ENCODE measurements at places on chromosomes 4 and X. TPM values are rescaled to one million over a fixed set of nuclear protein-coding genes. Genes with fewer than 3 reads are reported as not detected.
A peak's percentile ranks its signal among the peaks of the same experiment; 100 is the strongest.

DNA sequence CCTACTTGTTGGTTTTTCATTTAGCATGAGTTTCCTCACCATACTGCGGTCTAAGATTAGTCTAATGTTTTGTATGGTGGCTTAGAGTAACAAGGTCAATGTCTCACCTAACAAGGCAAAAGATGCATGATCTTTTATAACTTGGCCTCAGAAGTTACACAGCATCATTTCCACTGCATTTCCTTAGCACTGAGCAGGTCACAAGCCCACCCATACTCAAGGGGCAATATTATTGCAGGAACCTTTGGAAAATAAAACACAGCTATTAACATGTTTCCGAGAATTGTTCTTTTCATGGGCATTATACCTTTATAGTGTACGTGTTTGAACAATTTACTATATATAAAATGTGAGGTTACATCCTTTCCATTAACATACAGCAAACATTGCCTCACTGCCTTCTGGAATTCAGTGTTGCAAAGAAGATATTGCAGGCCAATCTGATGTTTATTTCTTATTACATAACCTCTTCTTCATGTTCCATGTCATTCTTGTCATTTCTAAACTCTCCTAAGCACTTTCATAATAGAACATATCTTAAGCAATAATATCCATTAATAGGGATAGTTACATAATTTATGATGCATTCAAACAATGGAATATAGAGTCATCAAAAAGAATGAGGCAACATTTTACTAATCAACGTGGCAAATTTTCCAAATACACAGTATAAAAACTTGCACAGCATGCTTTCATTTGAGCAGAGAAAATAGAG is 153.8 kb downstream of the AREG start:
- no peaks in the 10 kb centered on the region for H3K4me1 ChIP-seq
- H3K27ac ChIP-seq, result no peak overlapping the region
- no peaks in the 10 kb centered on the region for H3K27me3 ChIP-seq
- DNase-seq, result no peak

- no peaks in the 10 kb centered on the region for H3K4me1 ChIP-seq
- no peak overlapping the region for H3K27ac ChIP-seq
- no peak for DNase-seq
- H3K27me3 ChIP-seq, result no peaks in the 10 kb centered on the region
Measured at GRCh38 chr4:25904748-25905082, 9.3 kb upstream of the SMIM20 start.

- H3K36me3 ChIP-seq, result no peaks in the 10 kb centered on the region
- no peak for DNase-seq
- H3K4me3 ChIP-seq, result no peak overlapping the region
- H3K4me1 ChIP-seq, result no peaks in the 10 kb centered on the region
- no peaks in the 10 kb centered on the region for H3K27me3 ChIP-seq
- H3K27ac ChIP-seq, result no peak overlapping the region
Measured at GRCh38 chr4:128727658-128728057, 81.8 kb upstream of the JADE1 start.

DNA sequence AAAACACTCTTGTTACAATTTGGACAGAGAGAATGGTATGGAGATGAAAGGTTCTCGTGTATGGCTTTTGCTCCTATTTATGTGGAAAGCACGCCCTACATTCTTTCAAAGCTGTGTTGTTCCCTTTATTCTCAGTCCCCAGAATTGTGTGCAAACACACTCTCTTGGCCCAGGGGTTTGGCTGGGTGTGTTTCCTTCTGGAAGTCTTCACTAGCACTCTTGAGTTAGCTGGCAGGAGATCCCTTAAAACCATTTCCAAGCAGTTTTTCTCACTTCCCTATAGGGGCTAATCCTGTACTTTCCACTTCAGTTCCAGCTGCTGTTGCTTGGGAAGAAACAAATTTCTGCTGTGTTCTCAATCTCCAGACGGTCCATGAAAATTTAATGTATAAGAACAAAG is 35.1 kb downstream of the FHL1 start:
- H3K4me3 ChIP-seq, result no peak overlapping the region
- no peaks in the 10 kb centered on the region for H3K36me3 ChIP-seq
- DNase-seq, result no peak
- H3K27me3 ChIP-seq, result no peaks in the 10 kb centered on the region
- H3K27ac ChIP-seq, result peak overlapping the region; percentile 64
- peaks cover 38% of the 10 kb centered on the region for H3K4me1 ChIP-seq

DNA sequence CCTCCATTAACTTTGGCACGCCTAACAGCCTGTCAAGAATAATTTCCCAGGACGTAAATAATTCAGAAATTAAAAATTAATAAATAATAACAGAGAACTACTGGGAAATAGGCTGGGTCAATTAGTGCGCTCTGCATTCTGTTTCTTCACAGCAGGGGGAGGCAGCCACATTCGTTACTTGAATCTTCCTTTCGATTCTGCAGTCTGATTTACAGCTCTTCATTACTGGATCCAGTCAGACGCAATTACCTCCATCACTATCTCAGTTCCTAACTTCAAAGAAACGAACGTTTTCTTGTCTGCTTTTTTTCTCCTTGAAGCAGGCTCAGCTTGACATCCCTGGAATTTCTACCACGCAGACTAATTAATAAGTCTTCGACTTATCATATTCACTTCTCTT is 9.0 kb upstream of the RPL34 start:
- H3K36me3 ChIP-seq, result no peaks in the 10 kb centered on the region
- no peaks in the 10 kb centered on the region for H3K27me3 ChIP-seq
- H3K4me3 ChIP-seq, result no peak overlapping the region
- no peak for DNase-seq
- no peak overlapping the region for H3K27ac ChIP-seq

GRCh38 chr4:123018396-123018775 is 96.0 kb upstream of the NUDT6 start:
- H3K4me3 ChIP-seq, result no peak overlapping the region
- H3K27me3 ChIP-seq, result no peaks in the 10 kb centered on the region
- peaks cover 25% of the 10 kb centered on the region for H3K4me1 ChIP-seq
- H3K27ac ChIP-seq, result peak overlapping the region; percentile 79
- no peak for DNase-seq
- no peaks in the 10 kb centered on the region for H3K36me3 ChIP-seq

GRCh38 chr4:26784207-26784865 is 76.3 kb upstream of the STIM2 start:
- H3K27me3 ChIP-seq, result no peaks in the 10 kb centered on the region
- DNase-seq, result no peak
- H3K4me3 ChIP-seq, result no peak overlapping the region
- H3K27ac ChIP-seq, result no peak overlapping the region

- H3K36me3 ChIP-seq, result no peaks in the 10 kb centered on the region
- H3K4me3 ChIP-seq, result no peak overlapping the region
- H3K27me3 ChIP-seq, result no peaks in the 10 kb centered on the region
- no peak overlapping the region for H3K27ac ChIP-seq
- no peak for DNase-seq
- no peaks in the 10 kb centered on the region for H3K4me1 ChIP-seq
Measured at GRCh38 chr4:124806403-124806802, 93.9 kb upstream of the ANKRD50 start.

The SLC49A3 gene
- 20.7 TPM for total RNA-seq

The NPY1R gene
- total RNA-seq, result 11.6 TPM

The SPATA4 gene
- total RNA-seq, result 1.3 TPM

The GPM6B gene
- total RNA-seq, result 9.9 TPM

The HPGDS gene
- total RNA-seq, result not detected

The TIGD2 gene
- total RNA-seq, result 7.9 TPM

The PTPN13 gene
- 89.5 TPM for total RNA-seq

The ASB5 gene
- not detected for total RNA-seq

Measured in thyroid gland (tissue), 4 donors.